ENCODE measurements at places on chromosomes 5 and 9. TPM values are rescaled to one million over a fixed set of nuclear protein-coding genes. Genes with fewer than 3 reads are reported as not detected.

HACD4 gene
- total RNA-seq, result 1.0 TPM

GLRA1 gene
- not detected for total RNA-seq

OLFML2A gene
- total RNA-seq, result 34.4 TPM

CACNA1B gene
- 0.03 TPM for total RNA-seq

KIF20A gene
- 38.7 TPM for total RNA-seq

NFX1 gene
- 31.2 TPM for total RNA-seq

CARD6 gene
- 2.3 TPM for total RNA-seq

PCDHA7 gene
- 0.07 TPM for total RNA-seq

SPINK14 gene
- not detected for total RNA-seq

ELAVL2 gene
- 0.04 TPM for total RNA-seq

GABRP gene
- total RNA-seq, result not detected

TLR4 gene
- 0.20 TPM for total RNA-seq

GFI1B gene
- total RNA-seq, result 0.17 TPM

TXN gene
- total RNA-seq, result 1,573 TPM

SPAG8 gene
- 0.51 TPM for total RNA-seq

ANKRD34B gene
- 0.05 TPM for total RNA-seq

CLIC3 gene
- total RNA-seq, result 6.7 TPM

PRUNE2 gene
- 0.09 TPM for total RNA-seq

RIGI gene
- total RNA-seq, result 2.6 TPM

OR13C9 gene
- not detected for total RNA-seq

TMC1 gene
- total RNA-seq, result not detected

TUBB4B gene
- total RNA-seq, result 840 TPM

TDRD7 gene
- 12.5 TPM for total RNA-seq

ARID3C gene
- 0.20 TPM for total RNA-seq

PCDHB13 gene
- total RNA-seq, result 0.06 TPM

SPINK6 gene
- 0.27 TPM for total RNA-seq

DMRTA1 gene
- total RNA-seq, result 0.56 TPM

C9orf153 gene
- 0.25 TPM for total RNA-seq

HARS1 gene
- 80.9 TPM for total RNA-seq

SPINK13 gene
- 0.31 TPM for total RNA-seq

IGFBPL1 gene
- total RNA-seq, result 2.5 TPM

BAAT gene
- total RNA-seq, result 0.56 TPM

C1QTNF2 gene
- total RNA-seq, result 0.08 TPM

MYMK gene
- not detected for total RNA-seq

TRAF2 gene
- total RNA-seq, result 51.6 TPM

IL3 gene
- not detected for total RNA-seq

SLC9A3 gene
- total RNA-seq, result 2.1 TPM

THBS4 gene
- total RNA-seq, result 0.22 TPM

LCN12 gene
- 1.1 TPM for total RNA-seq

SIT1 gene
- total RNA-seq, result not detected

CYLC2 gene
- not detected for total RNA-seq

IL5 gene
- total RNA-seq, result 0.47 TPM

GABRA6 gene
- not detected for total RNA-seq

PCDHGA6 gene
- 0.12 TPM for total RNA-seq

LCN9 gene
- total RNA-seq, result 0.14 TPM

ZDHHC11 gene
- 22.3 TPM for total RNA-seq

C9 gene
- total RNA-seq, result not detected

ITGA2 gene
- 13.9 TPM for total RNA-seq

TRIM14 gene
- total RNA-seq, result 15.6 TPM

SLC25A2 gene
- not detected for total RNA-seq
